T-helper 9 cell (primary cell): ENCODE measurements at places on chromosomes 11 and 22.

- no peak for DNase-seq
These were observed 10.9 kb downstream of the MTCH2 start for GRCh38 chr11:47631473-47631872.

DNA sequence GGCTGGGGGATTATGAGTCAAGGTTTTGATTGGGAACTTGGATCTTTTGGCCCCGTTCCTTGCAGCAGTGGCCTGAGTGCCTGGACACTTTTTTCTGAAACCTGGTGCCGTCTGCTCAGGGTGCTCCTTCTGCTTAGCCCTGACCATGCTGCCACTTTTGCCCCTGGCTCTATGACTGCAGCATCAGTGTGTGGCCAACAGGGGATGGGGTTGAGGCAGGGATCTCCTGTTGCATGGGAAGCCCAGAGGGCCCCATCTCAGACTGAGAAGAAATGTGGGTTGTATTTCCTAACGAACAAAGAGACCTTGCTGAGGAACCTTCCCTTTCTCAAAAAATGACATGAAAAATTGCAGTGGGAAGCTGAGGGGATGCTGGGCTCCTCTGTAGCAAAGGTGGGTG, 18.7 kb downstream of the POU2F3 start:
- DNase-seq, result no peak

DNA sequence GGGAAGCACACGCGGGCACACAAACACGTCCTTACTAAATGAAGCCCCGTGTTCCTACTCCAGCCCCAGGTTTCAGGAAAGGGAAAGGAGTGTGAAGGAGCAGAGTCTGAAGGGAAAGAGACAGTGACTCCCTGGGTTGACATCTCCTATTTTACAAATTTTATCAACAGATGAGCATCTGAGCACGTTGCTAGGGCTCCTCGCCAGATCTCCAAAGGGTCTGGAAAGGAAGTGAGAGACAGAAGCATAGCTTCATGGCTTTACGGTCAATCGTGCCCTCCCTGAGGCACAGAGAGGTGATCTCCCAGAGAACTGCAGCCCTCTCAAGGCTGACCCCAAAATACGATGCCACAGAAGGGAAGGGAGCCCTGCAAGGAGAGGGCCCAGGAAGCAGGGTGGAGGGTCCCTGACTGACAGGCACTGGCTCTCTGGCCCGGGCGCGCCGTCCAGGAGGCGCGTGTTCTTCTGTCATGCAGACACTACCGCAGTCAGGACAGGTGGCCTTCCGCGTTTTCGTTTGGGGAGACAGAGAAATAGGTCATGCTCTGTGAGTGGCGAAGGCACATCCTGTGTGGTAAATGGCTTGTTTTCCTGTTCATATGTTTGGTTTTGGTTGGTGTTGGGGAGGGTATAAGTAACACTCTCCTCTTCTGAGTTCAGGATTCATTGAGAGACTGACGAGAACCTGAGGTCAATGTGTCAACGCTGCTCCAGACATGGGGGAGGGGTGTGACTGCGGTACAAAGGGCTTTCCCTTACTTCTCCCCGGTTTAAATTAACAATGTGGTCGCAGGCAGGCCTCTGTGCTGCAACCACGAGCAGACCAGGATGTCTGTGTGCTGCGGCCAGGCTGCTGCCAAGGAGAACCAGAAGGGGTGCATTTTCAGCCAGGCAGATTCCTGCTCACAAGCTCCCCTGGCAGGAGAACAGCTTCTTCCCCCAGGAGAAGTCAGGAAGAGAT, 813.3 kb downstream of the OPCML start:
- DNase-seq, result peak; percentile 48

DNA sequence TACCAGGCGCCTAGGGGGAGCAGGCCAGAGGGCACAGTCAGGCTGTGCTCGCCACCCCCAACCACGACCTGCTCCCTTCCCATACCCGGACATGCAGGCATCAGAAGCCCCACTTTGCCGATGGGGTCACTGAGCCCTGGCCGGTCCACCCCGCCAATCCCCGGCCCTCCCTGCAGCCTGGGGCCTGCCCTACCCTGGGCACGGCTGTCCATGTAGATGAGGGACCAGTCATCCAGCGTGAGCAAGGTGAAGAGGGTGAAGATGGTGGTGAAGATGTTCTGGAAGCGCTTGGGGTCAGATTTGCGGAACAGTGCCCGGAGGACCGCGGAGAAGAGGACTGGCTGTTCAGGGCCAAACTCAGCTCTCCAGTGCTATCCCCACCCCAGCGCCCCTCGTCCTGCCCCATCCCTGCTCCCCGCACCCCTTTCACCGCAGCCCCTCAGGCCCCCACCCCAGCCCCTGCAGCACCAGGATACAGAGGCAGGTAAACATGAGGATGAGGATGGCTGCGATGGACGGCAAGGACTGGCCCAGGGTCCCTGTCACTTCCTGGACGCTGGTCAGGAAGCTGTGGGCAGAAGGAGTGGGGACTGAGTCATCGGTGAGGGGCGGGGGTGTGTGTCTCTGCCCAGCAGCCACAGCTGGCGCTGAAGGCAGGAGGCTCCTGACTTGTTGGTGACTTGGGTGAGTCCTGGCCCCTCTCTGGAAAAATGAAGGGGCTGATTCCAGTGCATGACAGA, 5.5 kb downstream of the CATSPER1 start:
- DNase-seq, result no peak

DNA sequence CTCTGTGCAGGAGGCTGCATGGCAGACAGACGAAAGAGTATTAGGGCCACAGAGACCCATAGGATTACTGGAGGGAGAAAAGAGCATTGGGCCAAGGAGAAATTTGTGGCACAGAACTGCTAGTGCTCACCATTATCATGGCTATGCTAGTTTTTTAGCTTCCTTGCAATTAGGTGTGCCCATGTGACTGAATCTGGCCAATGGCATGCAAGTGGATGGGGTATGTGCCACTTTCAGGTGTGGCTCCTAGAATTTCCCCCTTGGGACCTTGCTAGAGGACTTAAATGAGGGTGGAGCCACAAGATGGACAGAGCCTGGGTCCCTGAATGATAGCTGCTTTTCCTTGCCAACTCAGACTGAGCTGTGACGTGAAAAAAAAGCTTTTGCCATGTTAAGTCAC, 73.9 kb upstream of the TENM4 start:
- no peak for DNase-seq

DNA sequence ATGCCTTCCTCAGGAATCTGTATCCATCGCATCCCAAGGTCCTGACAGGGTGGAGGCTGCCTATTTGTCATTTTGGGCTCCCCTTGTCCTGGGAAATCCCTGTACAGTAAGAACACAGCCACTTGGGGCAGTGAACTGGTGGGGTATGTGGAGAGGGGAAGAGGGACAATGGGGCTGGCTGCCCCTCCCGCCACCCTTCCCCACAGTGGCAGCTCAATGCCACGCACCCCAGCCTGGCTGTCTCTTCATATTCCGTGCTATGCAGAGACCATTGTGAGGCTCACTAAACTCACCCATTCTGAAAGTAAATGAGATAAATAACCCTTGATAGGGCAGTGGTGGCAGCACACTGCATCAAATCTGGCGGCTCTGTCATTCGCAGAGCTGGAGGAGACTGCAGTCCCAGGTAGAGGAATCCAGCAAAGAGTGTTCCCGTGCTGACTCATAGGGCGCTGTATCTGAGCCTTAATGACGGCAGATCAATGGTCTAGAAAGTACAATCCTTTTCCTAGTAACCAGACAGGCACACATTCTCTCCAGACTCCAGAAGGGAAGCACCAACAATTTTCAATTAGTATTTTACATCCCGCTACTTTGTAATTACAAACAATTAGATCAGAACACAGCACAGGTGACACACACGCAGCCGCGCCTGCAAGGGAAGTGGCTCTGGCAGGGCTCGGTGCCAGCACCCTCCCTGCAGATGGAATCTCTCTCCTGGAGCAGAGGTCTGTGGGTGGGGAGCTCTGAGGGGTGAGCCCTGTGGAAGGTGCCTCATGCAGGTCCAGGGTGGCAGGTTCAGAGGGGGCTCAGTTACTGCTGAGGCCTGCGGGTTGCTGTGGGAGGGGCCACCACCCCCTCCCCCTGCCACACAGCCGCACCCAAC, 167.9 kb upstream of the B3GAT1 start:
- no peak for DNase-seq

- no peak for DNase-seq
These were observed 846.2 kb downstream of the BRD1 start for GRCh38 chr22:48981371-48982061.

DNA sequence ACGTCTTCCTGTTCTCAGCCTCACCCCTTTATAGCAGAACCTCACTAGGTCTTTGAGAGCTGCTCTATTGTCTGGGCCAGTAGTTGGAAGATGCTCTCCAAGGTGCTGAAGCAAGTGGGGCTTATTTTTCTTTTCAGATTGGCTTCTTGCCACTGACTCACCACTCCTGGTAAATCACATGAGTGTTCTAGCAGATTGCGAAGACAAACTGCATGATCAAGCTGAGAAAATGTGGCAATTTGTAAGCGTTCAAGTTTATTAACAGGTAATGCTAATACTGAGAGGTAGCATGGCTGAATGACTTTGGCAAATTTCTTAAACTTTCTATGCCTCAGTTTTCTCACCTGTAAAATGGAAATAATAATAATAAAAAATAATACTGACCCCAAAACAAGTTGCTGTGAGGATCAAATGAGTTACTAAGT, 59.2 kb downstream of the CACNG2 start:
- DNase-seq, result no peak

DNA sequence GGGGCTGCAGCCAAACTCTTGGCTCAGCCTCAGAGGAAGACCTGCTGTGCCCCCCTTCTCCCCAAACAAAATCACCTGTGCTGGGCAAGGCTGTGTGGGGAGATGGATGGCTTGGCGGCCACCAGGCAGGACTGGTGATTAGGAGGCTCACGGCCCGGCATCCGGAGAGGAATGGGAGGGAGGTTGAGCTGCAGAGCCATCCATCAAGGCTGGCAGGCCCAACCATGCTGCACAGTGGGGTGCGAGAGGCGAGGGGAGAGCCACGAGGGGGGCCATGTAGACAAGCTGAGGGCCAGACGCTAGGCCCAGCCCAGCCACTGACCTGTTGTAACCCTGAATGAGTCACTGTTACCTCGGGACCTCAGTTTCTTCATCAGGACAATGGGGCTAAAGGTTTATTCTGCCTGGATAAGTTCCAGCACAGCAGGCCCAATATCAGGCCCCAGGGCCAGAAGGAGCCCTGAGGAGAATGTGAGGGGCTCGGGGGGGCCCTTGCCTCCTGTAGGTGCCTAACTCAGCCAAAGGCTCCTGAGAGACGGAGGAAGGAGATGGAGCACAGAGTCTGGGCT, 18.2 kb downstream of the PDE2A start:
- DNase-seq, result no peak

DNA sequence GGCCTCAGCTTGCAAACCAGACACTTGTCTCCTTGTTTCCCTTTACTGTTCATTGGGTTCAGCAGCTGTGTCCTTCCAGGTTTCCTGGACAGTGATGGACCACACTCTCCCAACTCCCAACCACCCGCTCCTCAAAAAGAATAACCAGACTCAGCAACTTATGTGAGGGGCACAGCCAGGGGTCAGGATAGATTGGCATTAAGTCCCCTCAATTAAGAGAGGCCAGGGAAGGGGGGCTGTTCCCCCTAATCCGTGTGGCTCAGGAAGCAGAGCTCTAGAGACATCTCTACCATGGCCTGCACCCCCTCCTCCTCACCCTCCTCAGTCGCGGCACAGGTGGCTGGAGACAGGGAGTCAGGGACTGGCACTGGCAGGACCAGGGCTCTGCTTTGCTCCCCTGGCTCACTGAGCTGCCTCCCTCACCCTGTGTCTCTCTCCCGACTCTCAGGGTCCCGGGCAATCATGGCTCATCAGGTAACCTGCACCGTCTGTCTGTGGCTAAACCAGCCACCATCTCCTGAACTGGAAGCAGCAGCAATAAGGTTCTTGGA, 111.7 kb downstream of the ZNF280B start:
- DNase-seq, result no peak

- DNase-seq, result no peak
These were observed 6.3 kb downstream of the ARHGAP1 start for GRCh38 chr11:46694072-46694471.

DNA sequence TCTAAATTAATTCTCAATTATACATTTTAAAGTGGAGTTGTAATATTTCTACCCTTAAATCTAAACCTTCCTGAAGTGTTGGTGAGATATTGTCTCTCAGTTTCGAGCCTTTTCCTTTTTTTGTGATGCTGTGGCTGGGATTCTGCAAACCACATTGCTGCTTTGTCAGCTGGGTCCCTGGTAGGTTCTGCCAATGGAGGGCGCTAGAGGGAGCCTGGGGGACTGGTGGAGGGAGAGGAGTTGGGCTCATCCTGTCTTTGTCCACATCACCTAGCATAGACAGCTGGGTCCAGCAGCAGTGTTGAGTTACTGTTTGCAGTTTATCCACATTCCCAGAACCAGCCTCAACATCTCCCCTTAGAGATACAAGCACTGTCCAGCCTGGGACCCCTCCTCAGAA, 41.0 kb downstream of the TRAF6 start:
- DNase-seq, result peak; percentile 16

DNA sequence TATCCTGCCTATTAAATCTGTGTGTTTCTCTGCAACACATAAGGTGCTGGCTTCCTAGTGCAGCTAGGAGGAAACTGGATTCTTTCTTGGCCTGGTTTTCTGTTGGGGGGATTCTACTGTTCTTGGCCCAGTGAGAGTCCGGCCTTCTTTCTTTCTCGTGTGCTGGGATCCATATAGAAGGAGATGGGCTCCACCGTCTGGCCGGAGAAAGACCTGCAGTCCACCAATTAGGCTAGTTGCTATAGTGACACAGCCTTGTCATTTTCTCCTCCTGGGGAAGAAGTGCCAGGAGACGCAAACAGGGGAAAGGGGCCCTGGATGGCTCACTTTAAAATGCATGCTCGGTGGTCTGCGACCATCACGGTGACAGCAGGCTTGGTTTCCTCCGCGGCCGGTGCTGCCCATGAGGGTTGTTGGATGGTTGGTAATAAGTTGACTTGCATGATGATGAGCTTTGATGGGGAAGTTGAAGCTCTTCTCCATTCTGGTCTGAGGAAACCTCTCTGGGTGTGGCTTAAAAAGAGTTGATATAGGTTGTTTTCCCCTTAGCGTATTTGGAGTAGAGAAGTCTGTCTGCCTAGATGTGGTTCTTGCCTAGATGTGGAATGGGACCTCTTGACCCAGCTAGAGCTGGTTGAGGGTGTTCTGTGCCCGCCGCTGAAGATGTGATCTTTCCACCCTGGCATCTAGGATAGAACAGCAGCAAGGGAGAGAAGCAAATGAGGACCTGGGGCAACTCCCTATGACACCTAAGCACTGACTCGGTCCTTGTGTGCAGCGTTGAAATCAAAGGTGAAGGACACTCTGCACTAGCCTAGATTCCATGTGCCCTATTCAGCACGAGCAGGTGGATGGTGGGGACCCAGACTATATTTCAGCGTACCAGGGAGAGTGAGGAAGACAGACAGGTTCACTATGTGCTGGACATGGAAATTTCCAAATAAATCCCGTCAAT, 1335.0 kb downstream of the BRD1 start:
- DNase-seq, result no peak

DNA sequence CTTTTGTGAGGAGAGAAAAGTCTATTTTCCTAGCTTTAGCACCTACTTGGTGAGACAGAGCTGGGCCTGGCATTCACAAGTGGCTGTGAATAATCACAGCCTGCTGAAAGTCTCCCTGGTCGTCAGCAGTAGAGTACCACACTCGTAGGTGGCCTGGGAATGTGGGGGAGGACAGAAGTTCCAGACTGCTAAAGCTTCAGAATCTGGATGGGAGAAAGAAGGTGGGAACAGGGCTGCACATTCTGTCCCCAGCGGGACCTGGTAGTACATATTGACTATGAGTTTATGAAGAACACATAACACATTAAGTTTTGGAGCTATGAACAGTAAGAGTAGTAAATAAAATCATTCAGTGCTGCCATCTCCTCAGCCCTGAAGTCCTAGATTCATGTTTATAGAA, 19.0 kb upstream of the LIMK2 start:
- no peak for DNase-seq
